Right renal pelvis (tissue), 4 donors: ENCODE measurements at places on chromosomes 11 and 22. TPM values are rescaled to one million over a fixed set of nuclear protein-coding genes. Genes with fewer than 3 reads are reported as not detected.

- no peak for DNase-seq
Observed at GRCh38 chr11:125210066-125210465, 45.5 kb downstream of the PKNOX2 start.

Gene KRTAP5-9
- 0.19 TPM for polyA plus RNA-seq

- DNase-seq: no peak
Observed at GRCh38 chr11:105538588-105538987, 71.3 kb upstream of the GRIA4 start.

Gene OR2AG1
- not detected for polyA plus RNA-seq

GRCh38 chr22:50508897-50509296 is 873 bp downstream of the NCAPH2 start:
- DNase-seq: no peak

- DNase-seq: no peak
Observed at GRCh38 chr11:67160872-67161783, 42.1 kb downstream of the KDM2A start.

Gene OR8K1
- not detected for polyA plus RNA-seq

- DNase-seq: no peak
Observed at GRCh38 chr11:34788642-34789041, 127.5 kb downstream of the APIP start.

- DNase-seq: no peak
Observed at GRCh38 chr11:102925988-102926387, 29.5 kb downstream of the MMP13 start.

DNA sequence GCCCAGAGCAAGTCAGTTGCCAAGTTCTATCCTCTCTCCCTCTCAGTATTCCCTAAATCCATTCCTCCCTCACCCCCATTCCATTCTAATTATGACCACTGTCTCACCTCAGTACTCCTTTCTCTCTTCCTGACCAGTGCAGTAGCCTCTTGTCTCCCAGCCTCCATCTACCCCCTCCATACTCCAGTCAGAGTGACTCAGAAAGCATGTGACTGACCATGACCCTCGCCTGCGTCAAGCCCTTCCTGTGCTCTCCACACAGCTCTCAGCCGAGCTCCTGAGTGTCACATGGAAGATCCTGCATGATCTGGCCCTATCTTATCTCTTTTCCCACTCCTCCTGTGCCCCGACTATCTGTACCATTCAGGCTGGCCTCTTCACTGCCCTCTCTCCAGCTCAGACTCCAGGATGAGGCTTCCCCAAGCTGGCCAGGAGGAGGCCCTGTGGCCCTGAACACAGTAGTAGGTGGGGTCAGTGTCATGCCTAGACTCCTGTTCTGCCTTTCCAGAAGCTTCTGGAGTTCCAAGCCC is 42.6 kb downstream of the NEU3 start:
- DNase-seq: no peak

Gene RASGRP2
- 5.6 TPM for polyA plus RNA-seq

Gene TRIM29
- polyA plus RNA-seq: 3.9 TPM

DNA sequence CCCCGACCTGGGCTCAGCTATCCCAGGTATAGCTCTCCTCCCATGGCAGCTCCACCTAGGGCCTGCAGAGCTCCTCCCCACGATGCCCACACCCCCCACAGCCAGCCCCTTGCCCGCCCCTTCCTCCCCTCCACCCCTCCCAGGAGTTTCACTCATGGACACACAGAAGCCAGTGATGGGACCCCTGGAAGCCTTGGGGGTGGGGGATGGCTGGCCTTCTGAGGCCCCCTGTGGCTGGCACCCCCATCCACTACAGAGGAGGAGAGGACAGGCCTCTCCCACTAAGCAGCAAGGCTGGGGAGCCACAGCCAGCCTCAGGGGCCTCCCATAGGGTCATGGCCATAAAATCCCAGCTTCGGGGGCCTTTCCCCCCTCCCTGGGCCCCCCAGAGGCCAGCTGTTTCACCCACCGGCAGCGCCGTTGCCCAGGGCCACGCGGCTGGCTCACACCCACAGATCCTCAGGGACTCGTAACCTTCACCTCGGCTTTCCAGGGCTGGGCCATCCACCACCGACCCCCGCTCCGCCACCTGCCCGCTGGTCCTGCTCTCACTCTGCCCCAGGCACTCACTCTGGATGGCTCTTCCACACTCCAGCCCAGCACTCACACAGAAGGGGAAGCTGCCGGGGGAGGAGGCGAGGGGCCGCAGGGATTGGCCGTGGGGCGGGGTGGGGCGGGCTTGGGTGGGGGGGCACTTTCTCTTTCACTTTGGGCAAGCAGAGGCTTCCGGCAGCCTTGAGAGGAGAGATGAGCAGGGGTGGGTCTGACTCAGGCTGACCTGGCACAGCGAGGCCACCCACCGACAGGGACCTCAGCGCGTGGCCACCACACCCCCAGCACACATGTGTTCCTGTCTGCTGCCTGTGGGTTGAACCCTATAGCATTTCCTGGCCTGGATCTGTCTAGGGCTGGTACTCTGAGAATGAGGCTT is 2.2 kb downstream of the SLC25A22 start:
- DNase-seq: no peak

- DNase-seq: no peak
Observed at GRCh38 chr11:57308426-57309060, 16.2 kb downstream of the TNKS1BP1 start.

Gene ADM2
- polyA plus RNA-seq: 4.1 TPM

GRCh38 chr11:131618201-131618600 is 247.8 kb downstream of the NTM start:
- DNase-seq: no peak

GRCh38 chr11:106187860-106188456 is 110.5 kb downstream of the AASDHPPT start:
- no peak for DNase-seq

Gene SYT12
- 0.46 TPM for polyA plus RNA-seq

- DNase-seq: no peak
Observed at GRCh38 chr11:79661373-79661772, 220.5 kb upstream of the TENM4 start.

- DNase-seq: no peak
Observed at GRCh38 chr22:27099946-27100722, 442.7 kb downstream of the MIAT start.

Gene YPEL1
- 15.3 TPM for polyA plus RNA-seq

DNA sequence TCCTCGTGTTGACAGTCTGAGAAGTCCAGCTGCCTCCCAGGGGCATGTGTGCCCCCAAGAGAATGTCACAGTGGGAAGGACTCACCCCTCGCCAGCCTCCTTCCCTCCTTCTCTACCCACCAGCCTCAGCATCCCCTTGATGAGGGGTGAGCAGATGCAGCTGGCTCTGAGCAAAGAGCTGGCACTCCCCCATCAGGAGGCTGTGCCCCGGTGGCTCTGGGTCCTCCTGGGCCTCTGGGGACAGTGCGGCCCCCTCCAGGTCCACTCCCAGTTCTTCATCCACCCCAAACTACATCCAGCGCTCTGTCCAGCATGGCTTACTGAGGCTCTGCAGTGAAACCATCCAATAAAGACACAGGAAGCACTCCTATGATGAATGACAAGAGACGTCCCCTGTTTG is 210.4 kb downstream of the BRD1 start:
- DNase-seq: no peak

DNA sequence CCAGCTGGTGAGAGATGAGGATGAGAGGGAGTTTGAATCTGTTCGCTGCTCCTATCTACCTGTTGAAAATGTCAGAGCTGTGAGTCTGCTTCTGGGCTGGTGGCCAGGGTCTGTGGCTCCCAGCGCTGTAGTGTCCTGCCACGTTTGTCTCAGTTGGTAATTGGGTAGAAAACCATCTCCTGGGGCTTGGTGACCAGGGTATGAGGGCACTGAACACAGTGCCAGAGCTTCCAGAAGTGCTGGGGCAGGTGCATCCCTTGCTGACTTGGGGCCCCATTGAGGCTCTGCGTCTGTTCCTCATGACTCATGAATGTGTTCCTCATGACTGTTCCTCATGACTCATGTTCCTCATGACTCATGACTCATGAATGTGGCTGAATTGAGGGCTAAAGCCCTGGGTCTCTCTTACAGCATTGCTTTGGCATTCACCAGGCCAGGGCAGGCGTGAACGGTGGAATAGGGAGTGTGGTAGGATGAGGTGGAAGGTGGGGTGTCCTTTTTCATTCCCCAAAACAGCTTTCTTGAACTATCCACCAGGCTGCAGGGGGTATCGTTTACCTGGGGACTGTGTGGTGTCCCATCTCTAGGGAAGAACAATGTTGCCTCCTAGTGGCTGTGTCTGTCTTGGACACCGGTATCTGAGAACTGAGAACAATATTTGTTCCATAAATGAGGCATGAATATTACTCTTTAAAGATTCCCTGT is 139.5 kb downstream of the COMMD9 start:
- no peak for DNase-seq
